ENCODE measurements at places on chromosomes 11 and 22. TPM values are rescaled to one million over a fixed set of nuclear protein-coding genes. Genes with fewer than 3 reads are reported as not detected.

OR5A1 gene
- total RNA-seq, result not detected

PLAAT2 gene
- not detected for total RNA-seq

ART5 gene
- not detected for total RNA-seq

MICAL3 gene
- total RNA-seq, result 63.6 TPM

CCDC188 gene
- total RNA-seq, result not detected

C11orf91 gene
- not detected for total RNA-seq

TSPAN18 gene
- total RNA-seq, result 2.8 TPM

ALDH3B2 gene
- not detected for total RNA-seq

PGM2L1 gene
- 16.1 TPM for total RNA-seq

GRCh38 chr22:33538277-33538885 lies 381.9 kb downstream of the LARGE1 start:
- H3K36me3 ChIP-seq, result no peaks in the 10 kb centered on the region
- H3K27me3 ChIP-seq, result no peaks in the 10 kb centered on the region
- H3K4me3 ChIP-seq, result no peak overlapping the region
- DNase-seq, result no peak
- no peak overlapping the region for H3K27ac ChIP-seq

- H3K27ac ChIP-seq, result no peak overlapping the region
- peaks cover 56% of the 10 kb centered on the region for H3K4me1 ChIP-seq
- no peaks in the 10 kb centered on the region for H3K27me3 ChIP-seq
- H3K36me3 ChIP-seq, result no peaks in the 10 kb centered on the region
- no peak overlapping the region for H3K4me3 ChIP-seq
Observed at GRCh38 chr11:108887436-108888238, 222.8 kb downstream of the DDX10 start.
